ENCODE measurements at places on chromosomes 6 and 20.

DNA sequence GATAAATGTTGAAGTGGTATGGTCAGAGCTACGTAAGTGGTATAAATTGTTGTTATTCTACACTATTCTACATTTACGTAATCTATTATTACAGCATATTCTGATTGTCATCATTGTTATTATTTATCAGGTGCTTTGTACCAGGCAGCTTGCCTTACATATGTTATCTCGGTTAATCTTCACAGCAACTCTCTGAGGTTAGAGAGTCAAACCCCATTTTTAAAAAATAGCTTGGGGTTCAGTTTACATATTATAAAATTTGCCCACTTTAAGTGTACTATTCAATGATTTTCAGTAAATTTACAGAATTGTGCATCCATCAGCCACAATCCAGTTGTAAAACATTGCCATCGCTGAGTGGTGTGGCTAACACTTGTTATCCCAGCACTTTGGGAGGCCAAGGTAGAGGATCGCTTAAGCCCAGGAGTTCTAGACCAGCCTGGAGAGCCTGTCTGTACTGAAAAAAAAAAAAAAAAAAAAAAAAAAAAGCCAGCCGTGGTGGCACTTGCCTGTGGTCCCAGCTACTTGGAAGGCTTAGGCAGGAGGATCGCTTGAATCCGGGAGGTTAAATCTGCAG lies 35.5 kb downstream of the PPP1R16B start:
- DNase-seq = no peak

- no peak for DNase-seq
Measured at GRCh38 chr6:72151742-72152141, 265.4 kb downstream of the RIMS1 start.

DNA sequence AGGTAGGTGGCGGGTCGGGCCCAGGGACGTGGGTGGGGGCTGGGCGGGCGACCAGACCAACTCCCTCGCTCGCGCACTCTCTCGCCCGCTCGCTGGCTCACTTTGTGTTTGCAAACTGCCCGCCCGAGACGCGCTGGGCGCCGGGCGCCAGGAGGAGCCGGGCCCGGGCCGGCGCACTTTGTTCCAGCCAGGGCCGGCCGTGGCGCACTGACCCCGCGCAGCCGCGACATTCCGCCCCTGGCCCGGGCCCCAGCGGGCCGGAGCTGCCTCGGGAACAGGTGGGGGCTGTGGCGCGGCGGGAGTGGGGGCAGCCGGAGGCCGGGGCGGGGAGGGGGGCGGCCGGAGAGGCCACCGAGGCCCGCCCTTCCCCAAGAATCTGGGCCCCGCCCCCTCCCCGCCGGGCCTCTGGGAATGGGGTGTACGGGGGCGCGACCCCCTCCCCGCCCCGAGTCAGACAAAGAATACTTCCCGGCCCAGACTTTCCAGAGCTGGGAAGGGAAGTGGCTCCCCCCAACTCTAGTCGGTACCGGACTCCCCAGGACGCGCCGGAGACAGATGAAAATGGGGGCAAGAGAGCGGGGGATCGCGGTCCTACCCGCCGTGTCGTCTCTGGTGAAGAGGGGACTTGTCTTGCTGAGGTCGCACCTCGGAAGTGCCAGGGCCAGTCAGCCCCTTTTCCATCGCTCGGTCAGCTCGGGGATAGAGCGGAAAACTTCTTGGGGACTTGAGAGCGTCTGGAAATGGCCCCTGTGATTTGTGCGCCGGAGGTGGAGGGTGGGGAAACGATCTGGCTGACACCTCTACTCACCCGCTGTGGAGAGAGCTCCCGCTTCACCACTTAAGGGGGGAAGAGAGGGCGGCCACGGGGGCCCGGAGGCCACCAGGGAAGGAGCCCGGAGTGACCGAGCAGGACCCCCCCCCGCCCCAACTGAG lies 951 bp downstream of the FOXP4 start:
- peak; percentile 20 for DNase-seq

DNA sequence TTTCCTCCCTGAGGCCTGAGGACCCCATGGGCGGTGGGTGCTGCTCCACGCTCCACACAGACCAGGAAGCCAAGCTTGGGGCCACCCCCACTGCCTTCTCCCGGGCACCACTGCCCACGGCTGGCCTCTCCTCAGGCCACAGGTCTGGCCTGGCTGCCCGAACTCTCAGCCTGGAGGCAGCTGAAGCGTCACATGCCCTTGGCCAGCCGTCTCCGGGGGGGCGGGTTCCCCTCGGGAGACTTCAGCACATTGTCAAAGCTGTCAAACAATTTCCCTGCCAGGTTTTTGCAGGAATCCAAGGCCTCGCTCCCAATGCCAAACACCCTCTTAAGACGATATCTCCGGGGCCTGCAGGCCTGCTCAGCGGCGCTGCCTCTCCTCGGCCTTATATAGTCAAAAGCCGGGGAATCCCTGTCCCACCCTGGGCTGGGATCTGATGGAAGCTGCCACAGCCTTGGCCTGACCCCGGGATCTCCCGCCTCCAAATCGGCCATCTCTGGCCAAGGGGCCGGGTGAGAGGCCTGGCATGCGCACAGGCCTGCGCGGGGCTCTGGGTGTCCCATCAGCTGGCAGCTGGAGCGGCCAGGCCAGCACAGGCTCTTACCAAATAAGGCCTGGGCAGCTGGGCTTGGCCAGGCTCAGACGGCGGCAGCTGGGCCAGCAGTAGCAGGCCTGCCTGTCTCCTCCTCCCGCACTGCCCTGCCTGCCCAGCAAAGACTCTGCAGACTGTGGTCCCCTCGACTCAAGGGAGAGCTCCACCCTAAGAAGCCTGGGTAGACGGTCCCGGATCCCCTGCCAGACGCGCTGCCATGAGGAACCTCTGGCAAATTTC lies 49.7 kb downstream of the RBM38 start:
- DNase-seq = peak; percentile 14

DNA sequence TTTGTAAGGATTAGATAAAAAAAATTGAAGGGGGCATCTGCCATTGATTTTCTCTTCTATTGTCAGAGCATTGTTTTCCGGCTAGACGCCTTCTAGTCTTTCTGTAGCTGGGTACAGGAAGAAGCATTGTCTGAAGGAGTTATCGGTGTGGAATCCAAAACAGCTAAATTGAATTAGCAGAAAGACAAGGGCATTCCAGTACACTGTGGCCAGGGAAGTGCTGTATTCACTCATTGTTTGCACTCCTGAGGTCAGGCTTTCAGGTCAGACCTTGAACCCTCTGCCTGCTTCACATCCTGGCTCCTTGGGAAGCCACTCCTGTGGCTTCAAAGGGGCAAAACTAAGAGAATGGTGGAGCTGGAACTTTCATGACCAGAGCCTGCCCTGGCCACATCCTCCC lies 81.1 kb upstream of the SNAP25 start:
- DNase-seq = peak; percentile 17

- DNase-seq = peak; percentile 98
Measured at GRCh38 chr6:16741112-16742016, 19.9 kb downstream of the ATXN1 start.

DNA sequence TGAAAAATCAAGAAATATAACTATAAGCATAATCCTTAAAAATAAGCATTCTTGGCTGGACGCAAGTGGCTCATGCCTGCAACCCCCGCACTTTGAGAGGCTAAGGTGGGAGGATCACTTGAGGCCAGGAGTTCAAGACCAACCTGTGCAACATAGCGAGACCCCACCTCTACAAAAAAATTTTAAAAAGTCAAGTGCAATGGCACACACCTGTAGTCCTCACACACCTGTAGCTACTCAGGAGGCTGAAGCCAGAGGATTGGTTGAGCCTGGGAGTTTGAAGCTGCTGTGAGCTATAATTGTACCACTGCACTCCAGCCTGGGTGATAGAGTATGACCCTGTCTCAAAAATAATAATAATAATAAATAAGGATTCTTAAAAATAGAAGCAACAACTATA lies 109.0 kb downstream of the KHDC1L start:
- DNase-seq = no peak

GRCh38 chr20:44641325-44641724 lies 10.2 kb downstream of the ADA start:
- DNase-seq = no peak

GRCh38 chr6:64335195-64335594 lies 699.6 kb downstream of the PHF3 start:
- DNase-seq = no peak

- no peak for DNase-seq
Measured at GRCh38 chr6:113607821-113608545, 249.2 kb upstream of the MARCKS start.

DNA sequence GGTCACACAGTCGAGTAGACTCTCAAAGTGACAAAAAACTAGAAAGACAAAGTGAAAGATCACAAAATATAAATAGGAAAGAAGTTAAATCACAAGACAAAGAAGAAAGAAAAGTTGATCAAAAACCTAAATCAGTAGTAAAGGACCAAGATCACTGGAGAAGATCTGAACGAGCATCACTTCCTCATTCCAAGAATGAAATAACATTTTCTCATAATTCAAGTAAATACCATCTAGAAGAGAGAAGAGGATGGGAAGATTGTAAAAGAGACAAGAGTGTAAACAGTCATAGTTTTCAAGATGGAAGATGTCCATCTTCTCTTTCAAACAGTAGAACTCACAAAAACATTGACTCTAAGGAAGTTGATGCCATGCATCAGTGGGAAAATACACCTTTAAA lies 31.6 kb upstream of the GJA10 start:
- no peak for DNase-seq

All from fibroblast of skin of abdomen (primary cell).